HuH-7 (cell line): ENCODE measurements at places on chromosomes 11 and 22.

GRCh38 chr11:99366546-99366945 lies 345.8 kb downstream of the CNTN5 start:
- DNase-seq, result no peak

- DNase-seq, result no peak
Measured at GRCh38 chr11:132211479-132211878, 841.1 kb downstream of the NTM start.

DNA sequence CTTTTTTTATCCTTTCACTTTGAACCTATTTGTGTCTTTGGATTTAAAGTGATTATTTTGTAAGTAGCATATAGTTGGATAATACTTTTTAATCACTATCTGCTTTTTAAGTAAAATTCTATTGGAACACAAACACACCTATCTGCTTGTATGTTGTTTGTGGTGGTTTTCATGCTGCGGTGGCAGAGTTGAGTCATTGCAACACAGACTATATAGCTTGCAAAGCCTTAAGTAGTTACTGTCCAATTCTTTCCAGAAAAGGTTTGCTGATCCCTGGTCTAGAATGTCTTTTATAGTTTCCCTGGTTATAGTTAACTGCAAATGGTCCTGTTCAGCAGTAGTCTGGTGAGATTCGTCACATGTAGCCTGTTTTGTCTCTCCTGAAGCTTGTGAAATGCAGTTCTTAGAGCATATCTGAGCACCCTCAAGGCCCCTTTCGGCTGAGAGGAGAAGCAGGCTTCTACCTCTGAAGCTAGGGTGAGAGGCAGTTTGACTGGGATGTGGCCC lies 21.5 kb downstream of the SHANK3 start:
- DNase-seq, result no peak

DNA sequence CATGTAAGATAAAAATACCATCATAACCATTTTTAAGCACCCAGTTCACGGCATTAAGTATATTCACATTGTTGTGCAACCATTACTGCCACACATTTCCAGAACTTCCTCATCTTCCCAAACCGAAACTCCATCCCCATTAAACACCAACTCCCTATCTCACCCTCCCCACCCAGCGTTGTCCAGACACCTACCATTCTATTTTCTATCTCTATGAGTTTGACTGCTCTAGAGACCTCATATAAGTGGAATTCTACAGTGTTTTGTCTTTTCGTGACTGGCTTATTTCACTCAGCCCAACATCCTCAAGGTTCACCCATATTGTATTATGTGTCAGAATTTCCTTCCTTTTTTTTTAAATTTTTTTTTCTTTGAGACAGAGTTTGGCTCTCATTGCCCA lies 45.2 kb downstream of the PPFIA1 start:
- DNase-seq, result no peak

- DNase-seq, result no peak
Measured at GRCh38 chr11:71914617-71915189, 13.7 kb downstream of the XNDC1N start.
